Activated CD4-positive, alpha-beta T cell treated with anti-CD3 and anti-CD28 coated beads, Interleukin-2, amount 10 ng/mL, durations not matched to agents 24 days and 14 days (primary cell): ENCODE measurements at places on chromosomes 7 and 10. TPM values are rescaled to one million over a fixed set of nuclear protein-coding genes. Genes with fewer than 3 reads are reported as not detected.
A peak's percentile ranks its signal among the peaks of the same experiment; 100 is the strongest.

CCM2 gene
- 59.2 and 63.1 TPM in 2 replicates for total RNA-seq

DNA sequence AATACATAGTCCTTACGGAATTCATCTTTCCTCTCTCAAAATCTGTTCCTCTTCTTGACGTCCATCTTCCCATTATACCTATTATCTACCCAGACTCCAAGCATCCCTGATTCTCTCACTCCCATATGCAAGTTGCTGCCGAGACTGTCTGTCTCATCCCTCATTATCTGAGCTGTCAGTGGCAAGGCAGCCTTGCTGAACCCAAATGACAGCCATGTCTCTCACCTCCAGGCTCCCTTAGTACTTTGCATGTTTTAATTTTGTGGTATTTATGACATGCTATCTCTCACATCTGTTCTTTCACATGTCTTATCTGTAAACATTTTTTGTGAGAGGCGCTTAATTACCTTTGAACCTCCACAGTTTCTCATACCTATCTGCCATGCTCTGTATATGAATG is 54.4 kb upstream of the IFRD1 start:
- DNase-seq: no peak

DNA sequence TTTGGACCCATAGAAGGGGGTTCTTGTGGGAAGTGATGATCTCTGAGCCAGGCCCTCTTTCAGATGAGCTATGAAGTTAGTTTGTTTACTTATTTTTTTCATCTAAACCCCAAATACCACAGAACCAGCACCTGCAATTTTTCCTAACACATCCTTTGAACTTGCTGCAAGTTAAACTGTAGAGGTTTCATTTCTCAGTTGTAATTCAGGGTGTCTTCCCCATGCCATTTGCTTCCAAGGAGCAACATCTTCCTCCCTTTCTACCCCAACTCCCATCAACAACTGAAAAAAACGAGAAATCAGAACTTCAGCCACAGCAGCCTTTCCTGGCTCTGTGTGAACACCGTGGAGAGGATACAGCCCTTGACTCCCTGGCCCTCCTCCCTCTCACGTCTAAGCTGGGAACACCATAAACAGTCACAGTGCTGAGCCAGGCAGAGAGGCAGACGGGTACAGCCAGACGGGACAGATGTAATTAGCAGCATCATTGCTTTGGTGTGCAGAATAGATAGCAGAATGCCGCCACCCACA is 63.6 kb downstream of the RGS10 start:
- peak; percentile 73 for DNase-seq

- no peak for DNase-seq
Measured at GRCh38 chr10:103114876-103115275, 78.2 kb downstream of the NT5C2 start.

DNA sequence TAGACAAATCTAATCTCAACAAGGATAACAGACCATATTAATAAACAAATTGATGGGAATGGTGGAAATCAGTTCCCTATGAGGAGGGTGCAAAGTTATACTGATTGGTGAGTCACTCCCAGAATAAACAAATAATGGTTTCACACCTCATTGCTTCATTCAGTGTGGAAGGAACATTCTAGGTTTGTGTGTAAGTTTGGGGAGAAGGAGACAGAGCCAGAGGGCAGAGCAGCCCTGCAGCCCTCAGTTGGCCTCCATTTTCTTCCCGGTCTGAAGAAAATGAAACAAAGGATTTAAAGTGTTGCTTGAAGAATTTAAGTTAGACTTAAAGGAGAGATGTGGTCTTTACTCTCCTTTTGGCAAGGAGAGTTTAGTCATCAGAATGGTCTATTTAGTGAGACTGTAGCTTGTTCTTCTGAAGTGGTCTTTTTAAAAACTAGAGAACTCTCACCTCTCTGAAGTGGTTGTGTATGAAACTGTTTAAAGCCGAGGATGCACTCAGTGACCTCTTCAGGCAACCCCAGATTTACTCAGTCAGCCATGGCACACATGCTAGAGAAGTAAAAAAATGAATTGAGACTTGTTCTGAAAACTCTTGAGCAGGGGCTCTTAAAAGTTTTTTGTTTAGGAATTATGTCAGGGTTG is 27.2 kb downstream of the IKZF1 start:
- DNase-seq: peak; percentile 86

GPR85 gene
- total RNA-seq: not detected in 2 replicates

TRIM74 gene
- 0.33 and 2.1 TPM in 2 replicates for total RNA-seq

CALY gene
- total RNA-seq: not detected in 2 replicates

DNA sequence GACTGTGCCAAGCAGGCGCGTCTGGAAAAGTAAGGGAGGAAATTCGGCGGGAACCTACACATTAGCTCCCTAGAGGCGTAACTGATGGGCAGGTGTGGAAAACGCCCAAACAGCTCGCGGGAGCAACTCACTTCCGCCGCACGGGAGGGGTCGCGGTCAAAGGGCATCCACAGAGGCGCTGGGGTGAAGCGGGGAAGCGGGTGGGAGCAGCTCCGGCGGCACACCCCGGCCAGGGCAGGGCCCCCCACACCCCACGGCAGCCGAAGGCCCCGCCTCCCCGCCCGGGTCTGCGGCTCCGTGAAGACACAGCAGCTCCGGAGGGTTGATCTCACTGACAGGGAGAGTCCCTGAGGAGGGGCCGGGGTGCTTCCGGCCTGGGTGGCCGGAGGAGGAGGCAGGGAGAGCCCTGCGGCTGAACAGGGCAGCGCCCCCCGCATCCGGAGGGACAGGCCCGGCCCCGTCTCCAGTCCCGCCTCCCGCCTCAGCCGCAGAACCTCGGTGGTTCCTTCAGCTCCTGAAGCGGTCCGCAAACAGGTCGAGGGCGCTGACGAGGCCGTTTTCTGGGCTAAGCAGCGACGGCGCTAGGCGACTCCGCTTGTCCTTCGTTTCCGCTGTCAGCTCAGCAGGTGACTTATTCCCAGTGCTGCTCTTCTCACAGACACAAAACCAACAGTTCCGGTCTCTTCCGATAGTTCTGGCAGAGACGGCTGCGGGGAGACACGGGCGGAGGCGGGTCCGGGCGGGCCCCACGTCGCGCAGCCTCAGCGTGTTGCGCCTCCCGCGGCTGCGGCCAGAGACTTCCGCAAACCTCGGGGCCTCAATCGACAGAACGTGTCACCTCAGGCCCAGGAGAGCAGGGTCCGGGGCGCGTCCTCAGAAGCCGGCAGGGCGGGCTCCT is 276.1 kb downstream of the DNAJB6 start:
- DNase-seq: peak; percentile 89

ADCYAP1R1 gene
- not detected in 2 replicates for total RNA-seq

DNA sequence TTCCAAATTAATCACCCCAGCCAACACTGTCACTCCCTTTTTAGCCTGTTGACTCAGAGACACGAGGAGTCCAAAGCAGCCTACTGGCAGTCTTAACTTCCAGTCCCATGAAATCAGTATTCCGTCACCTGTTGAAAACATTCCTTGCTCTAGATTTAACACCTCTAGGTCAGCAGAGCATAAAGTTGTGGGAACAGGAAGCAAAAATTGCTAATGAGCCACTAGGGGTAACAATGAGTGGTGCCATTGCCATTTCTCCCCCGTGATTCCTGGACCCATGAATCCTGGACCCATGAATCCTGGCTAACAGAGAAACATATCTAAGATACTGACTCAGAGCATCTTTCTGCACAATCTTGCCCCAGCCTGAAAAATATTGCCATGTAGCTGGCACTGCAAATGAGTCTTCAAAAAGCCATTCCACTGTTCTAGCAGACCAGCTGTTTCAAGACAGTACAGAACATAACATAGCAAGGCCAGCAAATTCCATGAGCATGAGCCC is 252.7 kb upstream of the PTER start:
- DNase-seq: no peak

DNA sequence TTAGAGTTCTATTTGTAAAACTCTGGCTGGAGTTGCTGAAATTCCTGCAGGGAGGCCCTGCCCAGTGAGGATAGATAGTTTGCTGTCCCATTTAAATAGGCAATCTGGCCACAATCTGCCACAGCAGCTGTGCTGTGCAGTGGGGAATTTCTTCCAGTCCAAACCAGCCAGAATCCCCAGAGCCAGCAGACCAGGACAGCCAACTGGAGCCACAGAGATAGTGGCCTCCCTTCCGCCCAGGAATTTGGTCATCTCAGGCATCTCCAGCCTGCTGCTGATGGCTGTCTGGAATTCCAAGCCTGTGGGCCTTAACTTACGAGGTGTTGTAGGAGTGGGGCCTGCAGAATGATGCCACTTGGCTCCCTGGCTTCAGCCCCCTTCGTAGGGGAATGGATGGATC is 643.4 kb downstream of the DNAJB9 start:
- DNase-seq: no peak

- peak; percentile 69 for DNase-seq
Measured at GRCh38 chr10:101217450-101218281, 11.6 kb downstream of the LBX1 start.

GRCh38 chr10:27741173-27742091 is 4.2 kb downstream of the MKX start:
- no peak for DNase-seq

DNA sequence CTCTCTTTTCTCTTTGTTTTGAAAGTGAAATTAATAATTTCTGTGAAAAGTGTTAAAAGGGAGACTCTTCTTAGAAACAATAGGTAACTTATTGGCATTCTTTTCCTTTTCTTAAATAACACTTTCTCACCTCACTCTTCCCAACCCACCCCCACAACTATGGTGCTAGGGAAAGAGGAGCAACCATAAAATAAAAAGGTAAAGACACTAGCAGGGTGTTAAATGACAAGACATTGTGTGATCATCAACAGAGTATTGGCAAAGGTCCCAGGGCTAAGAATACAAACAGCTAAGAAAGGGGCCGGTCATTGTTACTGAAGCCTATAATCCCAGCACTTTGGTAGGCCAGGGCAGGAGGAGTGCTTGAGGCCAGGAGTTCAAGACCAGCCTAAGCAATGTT is 183.7 kb downstream of the NEBL start:
- DNase-seq: no peak

DNA sequence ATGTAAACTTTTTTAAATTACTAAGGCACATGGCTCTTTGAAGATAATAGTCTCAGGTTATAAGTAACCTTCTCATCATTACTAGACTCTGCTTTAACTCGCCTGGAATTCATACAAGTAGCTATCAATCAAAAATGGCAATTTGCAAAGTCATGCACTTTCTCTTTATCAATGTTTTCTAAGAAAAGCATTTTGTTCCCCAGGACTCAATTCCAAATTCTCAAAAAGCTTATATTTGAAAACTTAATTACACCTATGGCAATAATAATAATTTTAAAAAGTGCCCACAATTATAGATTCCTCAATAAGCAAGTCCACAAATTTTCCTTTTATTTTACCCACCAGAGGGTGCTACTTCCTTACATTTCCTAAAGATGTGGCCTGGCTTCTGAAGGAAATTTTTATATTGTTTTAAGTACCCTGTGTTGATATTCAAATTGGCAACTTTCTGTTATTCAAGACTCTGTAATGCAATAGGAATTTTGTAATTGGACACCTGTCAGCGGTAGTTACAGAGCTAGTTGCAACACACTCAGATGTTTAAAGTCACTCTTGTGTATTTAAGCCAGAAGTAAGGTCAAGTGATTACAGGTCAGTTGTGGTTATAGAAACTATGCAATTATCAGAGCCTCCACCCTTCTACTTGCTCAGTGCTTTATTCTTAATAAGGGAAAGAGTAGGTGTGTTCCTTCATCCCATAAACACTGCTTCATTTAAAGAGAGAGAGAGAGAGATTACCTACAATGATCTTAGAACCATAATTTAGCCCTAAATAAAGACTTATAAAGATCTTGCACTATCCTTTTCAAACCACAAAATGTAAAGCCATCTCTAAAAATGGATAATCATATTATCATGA is 47.1 kb upstream of the HYAL4 start:
- DNase-seq: no peak

DNA sequence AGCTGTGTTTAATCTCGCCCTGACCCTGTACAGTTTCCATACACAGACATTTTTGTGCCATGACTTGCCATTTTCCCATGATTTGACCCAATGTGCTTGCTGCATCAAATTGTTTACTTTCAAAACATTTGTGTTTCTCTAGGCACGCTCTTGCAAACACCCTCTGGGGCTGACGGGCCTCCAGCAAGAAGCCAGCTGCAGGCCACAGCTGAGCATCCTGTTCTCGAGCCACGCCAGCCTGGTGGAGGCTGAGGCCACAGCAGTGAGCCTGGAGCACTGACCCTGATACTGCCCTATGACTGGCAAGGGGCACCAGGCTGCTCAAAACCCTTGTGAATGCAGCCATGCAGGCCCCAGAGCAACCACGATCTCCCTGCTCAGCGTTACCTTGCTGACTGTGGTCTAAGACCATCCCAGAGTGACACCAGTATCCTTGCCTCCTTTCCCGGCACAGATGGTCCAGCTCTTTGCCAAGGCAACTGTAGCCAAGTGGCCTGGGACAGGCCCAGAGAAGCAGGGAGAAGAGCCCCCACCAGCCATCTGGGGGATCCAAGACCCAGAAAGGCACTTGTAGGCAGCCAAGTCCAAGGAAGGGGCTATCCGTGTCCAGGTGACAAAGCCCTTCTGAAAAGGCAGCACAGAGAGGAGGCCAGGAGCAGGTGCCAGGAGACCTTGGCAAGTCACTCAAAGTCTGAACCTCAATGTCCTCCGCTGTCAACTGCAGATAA is 78.5 kb downstream of the OAT start:
- no peak for DNase-seq

EEF1AKMT2 gene
- total RNA-seq: 21.5 and 22.3 TPM in 2 replicates

ZNF425 gene
- 0.44 and 0.92 TPM in 2 replicates for total RNA-seq

DNA sequence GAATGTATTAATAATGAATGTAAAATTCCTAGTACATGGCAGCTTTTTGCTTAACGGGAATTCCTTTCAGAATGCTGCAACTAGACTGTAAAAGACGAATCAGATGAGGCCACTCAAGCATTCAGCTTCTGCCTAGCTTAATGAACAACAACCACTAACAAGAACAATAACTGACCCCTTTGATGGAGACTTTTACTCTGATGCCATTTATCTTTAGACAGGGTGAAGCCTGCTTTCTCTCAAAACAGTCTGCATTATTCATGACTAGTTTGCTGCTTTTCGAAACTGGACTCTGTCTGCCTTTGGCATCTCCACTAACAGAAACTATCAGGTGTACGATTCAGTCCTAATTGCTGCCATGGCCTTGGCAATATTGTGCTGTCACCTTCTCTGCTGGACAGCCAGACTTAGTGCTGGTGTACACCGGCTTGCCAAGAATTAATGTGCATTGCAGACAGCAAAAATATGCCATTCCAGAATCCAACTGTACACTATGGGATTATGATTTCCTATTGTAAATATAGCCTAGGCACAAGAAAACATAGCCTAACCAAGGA is 295.5 kb upstream of the CDC14C start:
- no peak for DNase-seq

TAS2R4 gene
- 1.0 TPM in 2 replicates for total RNA-seq

GRCh38 chr10:106450966-106451365 is 713.5 kb downstream of the SORCS1 start:
- no peak for DNase-seq

- DNase-seq: no peak
Measured at GRCh38 chr7:133165529-133165928, 83.6 kb upstream of the CHCHD3 start.
